Sigmoid colon (tissue), 7 donors: ENCODE measurements at places on chromosomes 5 and 9.
A peak's percentile ranks its signal among the peaks of the same experiment; 100 is the strongest.

- no peak for DNase-seq
Measured at GRCh38 chr5:131496400-131496713, 138.7 kb downstream of the RAPGEF6 start.

DNA sequence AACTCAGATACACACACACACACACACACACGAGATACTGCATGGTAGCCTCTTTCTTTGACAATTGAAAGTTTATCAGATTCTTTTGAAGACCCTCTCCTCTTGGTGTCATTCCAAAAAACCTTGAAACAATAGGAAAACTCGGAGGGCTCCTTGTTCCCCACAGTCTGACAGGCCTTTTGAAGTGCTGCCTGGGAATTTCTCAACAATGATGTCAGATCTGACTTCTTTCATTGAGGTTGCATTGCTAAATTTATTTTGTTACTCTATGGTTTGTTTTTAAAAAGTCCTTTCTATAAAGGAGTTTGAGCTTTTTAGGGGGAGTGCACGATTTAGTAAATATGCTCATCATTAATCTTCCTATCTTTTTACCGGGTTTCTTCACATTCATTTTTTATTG, 583.9 kb downstream of the SEMA5A start:
- DNase-seq: no peak

DNA sequence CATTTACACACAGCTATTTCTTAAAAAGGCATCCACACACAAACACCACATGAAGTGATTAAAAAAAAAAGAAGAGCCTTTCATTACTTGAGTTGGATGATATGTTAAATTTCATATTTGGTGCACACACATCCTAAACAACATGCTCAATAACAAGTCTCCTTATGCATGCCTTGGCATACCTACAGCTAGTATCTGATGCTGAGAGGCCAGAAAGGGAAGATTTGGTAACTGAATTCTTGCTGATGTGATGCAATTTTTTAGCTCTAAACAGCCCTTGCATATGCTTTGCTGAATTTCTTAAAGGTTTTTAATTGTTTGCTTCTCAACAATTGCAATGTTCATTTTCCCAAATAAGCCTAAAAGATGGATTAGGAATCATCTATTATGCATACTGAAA, 338.8 kb downstream of the ARL15 start:
- no peak for DNase-seq

- peak; percentile 96 for DNase-seq
Measured at GRCh38 chr5:15008476-15008875, 136.9 kb upstream of the ANKH start.

- no peak for DNase-seq
Measured at GRCh38 chr5:149667829-149668330, 62.2 kb upstream of the PPARGC1B start.

DNA sequence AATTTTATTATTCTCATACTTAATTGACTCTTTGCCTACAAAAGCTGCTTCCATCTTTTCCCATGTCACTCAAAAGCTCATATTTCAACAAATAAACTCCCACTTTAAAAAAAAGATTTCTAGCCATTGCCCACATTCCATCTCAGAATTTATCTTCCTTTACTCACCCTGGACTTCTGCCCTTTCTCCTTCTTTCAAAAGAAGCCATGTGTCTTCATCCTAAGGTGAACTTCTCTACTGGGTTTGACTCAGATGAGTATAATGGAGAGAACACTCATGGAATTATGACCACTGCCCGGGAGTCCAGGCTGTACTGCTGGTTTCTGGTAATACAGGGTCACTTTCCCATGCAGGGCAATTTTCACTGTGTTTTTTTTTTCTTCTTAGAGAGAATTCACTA, 548.5 kb upstream of the ZNF462 start:
- DNase-seq: no peak

DNA sequence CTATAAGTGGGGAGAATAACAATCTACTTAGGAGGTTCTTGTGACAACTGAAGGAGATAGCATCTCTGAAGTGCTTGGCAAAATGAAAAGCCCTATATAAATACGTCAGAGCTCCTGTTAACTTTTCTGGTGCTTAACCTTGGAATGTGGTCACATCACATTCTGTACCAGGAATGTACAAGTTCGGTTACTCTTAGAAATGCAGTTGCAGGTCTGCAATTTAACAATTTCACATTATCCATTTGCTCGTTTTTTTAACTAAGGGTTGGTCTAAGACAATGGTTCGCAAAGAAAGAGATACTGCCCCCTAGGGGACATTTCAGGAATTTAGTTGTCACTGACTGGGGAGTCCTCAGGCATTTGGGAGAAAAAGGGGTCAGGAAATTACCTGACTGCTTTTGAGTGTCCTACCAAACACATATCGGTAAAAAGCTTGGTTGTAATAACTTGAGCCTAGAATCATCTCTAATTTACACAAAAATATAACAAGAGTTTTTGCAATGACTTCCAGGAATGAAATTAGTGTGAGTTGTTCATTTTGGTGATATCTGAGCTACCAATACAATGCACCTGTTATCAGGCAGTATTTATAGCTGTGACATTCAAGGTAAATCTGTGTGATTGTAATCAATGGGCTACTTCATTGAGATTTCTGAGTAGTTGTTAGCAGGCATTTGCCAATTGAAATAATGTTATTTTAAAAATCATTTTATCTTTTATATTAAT, 5.4 kb upstream of the HBEGF start:
- DNase-seq: no peak

- no peak for DNase-seq
Measured at GRCh38 chr5:43638107-43638506, 35.1 kb downstream of the NNT start.

GRCh38 chr5:6202149-6202967, 176.0 kb downstream of the MED10 start:
- DNase-seq: no peak

- no peak for DNase-seq
Measured at GRCh38 chr9:69254223-69254622, 70.8 kb upstream of the ENTREP1 start.

DNA sequence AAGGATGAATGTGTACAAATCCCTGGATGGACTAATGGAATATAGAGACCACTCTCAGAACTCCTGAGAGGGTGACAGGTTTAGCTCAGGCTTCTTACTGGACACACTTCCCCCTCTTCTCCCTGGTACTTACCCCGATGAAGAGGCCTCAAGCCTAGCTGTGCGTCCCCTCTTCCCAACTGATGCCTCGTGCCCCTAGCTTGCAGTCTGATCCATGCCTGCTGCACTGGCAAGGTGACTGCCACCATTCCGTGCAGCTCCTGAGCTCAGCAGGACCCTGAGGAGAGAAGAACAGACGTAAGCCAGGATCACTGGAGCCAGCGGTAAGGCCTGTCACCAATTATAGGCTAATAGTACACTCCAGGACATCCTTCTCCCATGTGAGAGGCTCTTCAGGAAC, 5.5 kb upstream of the STOML2 start:
- no peak for DNase-seq

DNA sequence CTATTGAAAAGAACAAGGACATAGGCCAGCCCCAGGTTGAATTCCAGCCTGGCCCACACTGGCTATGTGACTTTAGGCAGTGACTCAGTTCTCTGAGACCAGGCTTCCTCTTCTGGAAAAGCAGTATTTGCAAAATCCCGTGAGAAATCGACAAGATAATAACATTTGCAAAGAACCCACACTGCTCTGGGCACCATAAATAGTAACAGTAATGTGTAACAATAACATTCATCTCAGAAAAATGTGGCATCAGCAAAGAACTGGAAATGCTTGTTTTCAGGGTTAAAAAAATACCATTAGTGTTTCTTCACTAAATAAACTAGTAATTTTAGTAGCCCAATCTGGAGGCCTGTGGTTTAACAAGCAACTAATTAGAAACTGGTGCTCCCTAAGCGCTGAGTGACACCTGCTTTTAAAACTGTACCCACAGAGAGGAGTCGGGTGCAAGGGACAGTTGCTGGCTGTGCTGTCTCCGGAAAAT, 148.4 kb downstream of the TTLL11 start:
- no peak for DNase-seq

- no peak for DNase-seq
Measured at GRCh38 chr9:86488345-86488744, 134.1 kb upstream of the TUT7 start.

GRCh38 chr5:139004374-139005307, 129.5 kb upstream of the LRRTM2 start:
- DNase-seq: no peak

DNA sequence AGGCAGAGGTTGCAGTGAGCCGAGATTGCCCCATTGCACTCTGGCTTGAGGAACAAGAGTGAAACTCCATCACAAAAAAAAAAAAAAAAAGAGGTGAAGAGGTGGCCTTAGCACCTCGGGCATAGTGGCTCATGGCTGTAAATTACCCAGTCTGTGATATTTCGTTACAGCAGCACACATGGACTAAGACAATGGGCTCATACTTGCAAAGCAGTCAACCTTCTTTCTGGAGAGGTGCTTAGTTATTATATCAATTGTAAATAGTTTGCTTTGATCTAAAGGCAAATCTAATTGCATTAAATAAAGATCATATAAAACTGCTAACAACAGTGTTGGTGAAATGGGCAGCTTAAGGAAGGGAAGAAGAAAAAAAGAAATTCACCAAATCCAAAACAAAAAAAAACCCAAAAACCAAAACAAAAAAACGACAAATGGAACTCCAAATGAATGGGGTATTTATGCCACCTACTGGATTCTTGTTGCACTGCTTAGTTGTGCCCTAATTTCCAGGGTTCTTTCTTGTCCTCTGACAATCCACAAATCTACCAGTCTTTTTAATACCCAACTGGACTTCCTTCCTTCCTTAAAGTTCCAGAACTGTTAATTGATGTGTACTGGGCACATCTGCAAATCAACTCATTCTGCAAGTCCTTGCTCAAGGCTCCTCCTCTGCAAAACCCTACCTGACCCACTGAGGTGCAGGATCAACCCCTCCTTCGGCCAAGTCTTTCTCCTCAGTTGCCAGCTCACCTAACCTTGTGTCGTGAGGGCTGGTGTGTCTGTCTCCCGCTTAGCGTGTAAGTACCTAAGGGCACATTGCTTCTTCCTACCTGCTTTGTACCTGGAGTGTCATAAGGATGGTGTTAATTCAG, 35.0 kb upstream of the DMRT1 start:
- no peak for DNase-seq

DNA sequence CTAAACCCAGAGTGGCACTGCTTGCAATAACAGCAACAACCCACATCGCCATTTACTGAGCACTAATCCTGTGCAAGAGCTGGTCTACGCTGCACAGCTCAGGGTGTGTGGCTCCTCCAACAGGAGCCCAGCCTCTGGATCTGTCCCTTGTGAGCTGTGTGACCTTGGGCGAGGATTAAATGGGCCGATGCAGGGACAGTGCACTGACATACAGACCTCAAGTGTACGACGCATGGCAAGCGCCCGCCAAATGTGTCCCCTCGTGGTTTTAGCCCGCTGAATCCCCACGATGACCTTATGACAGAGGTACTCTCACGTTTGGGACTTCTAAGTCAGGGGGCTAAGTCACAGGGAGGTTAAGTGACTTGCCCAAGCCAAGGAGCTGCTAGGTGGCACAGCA, 130.3 kb upstream of the RAPGEF1 start:
- DNase-seq: no peak

- DNase-seq: no peak
Measured at GRCh38 chr9:347667-348292, 133.1 kb downstream of the DOCK8 start.

GRCh38 chr5:179114756-179115155, 54.6 kb downstream of the ZNF354C start:
- no peak for DNase-seq

GRCh38 chr9:4939118-4939561, 45.9 kb upstream of the JAK2 start:
- DNase-seq: no peak

DNA sequence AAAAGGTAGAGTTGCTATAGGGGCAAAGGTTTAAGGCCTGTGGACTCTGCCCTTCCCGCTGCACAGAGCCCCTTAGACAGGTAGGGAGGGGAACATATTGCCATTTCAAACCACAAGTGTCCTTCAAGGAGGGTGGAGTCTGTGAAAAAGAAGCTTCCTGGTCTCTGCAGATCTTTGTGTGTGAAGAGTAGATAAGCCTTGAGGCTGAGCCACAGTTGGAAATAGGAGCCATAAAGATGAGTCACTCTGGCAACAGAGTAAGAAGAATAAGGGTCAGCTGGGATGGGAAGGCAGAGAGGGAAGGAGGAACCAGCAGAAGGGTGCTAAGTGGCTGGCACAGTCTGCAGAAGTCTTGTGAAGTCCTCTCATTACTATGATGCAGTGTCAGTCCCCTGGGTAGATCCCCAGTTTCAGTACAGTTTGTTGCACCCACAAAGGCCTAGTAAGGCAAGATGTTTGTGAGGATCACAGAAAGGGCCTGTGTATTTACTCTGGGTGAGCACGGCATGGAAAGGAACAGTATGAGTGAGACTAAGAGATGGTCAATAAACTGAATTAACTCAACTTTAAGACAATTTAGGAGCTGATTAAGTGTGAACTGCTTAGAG, 18.1 kb downstream of the GRXCR2 start:
- no peak for DNase-seq

GRCh38 chr9:15205632-15206420, 101.2 kb downstream of the TTC39B start:
- no peak for DNase-seq

DNA sequence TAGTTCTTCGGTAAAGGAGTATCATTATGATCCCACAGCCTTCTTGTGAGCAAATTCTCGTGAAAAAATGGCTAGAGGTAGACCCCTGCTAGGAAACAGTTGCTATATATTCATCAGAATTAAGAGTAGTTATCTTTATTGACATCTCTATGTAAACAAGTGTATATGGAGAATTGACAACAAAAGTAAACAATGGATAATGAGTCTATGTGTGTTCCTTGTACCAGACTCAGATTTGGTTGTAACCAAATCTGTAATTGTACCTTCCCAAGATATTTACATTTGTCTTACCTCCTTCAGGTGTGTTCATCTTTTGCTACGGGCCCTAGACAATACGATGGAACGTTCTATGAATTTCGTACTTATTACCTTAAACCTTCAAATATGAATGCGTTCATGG, 2.1 kb downstream of the NIPSNAP3B start:
- DNase-seq: no peak

DNA sequence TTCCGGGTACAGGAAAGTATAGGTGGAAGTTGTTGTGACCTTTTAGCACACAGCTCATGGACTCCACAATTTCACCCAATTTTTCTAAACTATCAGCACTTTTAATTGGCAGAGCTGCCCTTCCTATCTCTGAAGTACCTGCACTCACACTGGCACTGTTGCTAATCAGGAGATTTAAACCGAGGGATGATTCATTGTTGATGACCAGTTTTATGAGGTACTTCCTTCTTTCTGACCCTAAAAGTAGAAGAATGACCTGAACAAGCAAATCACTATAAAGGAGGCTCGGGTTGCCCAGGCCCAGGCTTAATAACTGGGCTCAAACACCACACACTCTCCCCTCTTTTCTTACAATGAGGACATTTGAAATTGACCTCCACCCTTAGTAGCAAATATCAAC, 105.9 kb downstream of the KCNN2 start:
- DNase-seq: no peak

DNA sequence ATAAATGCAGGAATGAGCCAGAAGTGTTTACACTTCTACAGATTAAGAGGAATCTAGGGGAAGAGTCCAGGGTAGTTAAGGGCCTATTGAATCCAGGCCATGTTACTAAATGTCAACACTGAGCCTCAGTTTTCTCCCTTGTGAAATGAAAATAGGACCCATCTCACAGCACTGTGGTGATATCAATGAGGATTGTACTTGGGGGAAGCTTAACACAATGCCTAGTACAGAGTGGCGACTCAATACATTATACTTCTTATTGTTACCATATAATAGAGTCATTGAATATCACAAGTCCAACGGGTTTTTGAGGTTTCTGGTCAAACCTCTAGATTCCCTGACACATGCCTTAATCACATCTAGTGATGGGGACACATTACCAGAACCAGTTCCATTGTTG, 4.6 kb downstream of the TRUB2 start:
- no peak for DNase-seq

GRCh38 chr5:35202319-35203111, 27.8 kb downstream of the PRLR start:
- DNase-seq: no peak
